ENCODE measurements at places on chromosomes 13 and 19.
A peak's percentile ranks its signal among the peaks of the same experiment; 100 is the strongest.

- DNase-seq = no peak
Observed at GRCh38 chr19:34317311-34317927, 47.6 kb upstream of the GPI start.

DNA sequence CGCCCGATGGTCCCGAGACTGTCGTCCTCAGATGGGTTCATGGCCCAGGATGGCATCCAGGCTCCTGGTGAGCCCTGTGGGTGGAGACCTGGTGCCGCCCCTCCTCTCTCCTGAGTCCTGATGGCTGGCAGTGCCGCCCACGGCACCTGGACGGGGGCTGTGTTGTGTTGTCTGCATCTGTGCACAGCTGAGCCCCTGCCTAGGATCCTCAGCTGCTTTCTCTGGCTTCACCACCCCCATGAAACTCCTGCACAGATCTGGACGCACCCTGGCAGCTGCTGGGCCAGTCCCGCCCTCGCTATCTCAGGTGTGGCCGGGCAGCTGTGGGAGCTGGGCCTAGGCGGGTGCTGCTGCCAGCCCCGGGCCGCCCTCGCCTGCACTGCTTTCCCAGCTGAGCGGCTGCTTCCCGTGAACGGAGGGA is 27.7 kb downstream of the MCF2L start:
- DNase-seq = no peak

DNA sequence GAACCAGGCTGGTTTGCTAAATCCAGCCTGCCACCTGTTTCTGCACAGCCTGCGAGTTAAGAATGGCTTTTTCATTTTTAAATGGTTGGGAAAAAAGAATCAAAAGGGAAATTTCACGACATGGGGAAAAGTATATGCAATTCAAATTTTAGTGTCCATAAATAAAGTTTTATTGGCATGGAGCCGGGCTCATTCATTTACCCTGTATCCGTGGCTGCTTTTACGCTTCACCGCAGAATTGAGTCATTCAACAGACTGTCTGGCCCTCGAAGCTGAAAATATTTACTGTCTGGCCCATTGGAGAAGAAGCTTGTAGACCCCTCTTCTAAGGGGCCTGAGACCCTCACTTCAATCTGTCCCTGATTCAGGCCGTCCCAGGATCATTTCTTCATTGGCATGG is 26.1 kb downstream of the IER2 start:
- DNase-seq = no peak

- no peak for DNase-seq
Observed at GRCh38 chr13:46403851-46404732, 17.0 kb upstream of the RUBCNL start.

GRCh38 chr13:85798556-85798955 is 663 bp downstream of the SLITRK6 start:
- DNase-seq = no peak

DNA sequence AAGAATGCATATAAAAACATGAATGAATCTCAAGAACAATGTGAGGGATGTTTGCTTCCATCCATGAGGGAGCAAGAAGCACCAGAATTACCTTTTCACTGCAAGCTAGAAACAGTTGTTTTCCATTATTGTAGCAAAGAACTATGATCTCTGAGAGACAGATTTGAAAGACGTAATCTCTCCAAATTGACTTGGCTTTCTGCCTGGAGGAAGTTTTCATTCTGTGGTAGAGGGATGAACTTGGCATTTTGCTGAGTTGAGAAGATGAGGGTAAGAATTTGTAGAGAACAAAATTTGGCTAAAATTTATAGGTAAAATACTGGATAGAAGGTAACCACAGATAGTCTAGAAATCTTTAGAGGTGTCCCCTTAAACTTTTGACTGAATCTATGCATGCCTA is 496.8 kb downstream of the TDRD3 start:
- no peak for DNase-seq

- DNase-seq = no peak
Observed at GRCh38 chr19:39111593-39112199, 13.9 kb upstream of the PAK4 start.

DNA sequence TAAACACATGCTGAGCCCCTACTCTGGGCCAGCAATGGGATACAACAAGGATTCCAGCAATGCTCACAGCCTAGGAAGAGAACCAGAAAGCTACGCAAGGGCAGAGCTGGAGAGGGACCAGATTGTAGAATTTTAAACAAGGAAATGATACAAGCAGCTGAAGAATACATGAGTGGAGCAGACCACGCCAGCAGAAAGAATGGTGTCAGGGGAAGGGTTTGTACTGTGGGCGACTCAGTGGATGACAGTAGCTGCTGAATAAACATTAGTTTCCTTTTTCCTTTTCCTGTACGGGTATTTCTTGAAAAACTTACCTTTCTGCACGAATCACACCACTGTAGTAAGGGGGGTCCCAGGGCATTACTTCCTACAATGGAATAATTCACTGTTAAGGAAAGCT is 30.7 kb downstream of the MIPEP start:
- no peak for DNase-seq

DNA sequence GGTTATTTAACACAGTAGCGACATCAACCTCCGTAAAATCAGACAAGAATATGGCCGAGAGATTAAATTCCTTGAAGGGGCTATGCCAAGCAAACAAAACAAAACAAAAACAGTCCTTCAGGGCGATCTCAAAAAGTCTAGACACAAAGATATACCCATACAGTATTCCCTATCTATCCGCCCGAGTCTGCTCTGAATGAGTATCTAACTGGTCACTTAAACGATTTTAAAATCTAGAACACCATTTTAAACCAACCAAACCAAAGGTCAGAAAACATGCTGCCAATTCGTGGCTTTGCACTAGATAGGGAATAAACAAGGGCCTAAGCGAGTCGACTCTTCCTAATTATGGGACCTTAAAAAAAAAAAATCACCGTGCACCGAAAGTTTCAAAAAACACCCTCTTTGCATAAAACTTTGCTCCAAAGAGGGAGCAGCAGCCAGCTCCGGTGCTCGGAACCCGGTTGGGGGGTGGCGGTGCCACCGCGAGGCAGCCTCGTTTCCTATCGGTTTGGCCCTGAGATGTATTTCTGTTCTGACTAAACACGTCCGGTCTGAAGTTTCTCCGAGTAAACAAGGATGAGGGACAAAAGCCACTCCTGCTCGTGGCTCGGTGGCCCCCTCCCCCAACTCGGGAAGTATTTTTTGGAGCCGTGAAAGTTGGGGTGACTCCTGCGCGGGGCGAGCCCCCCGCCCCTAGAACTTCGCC is 1.8 kb downstream of the HMGB1 start:
- peak; percentile 52 for DNase-seq

DNA sequence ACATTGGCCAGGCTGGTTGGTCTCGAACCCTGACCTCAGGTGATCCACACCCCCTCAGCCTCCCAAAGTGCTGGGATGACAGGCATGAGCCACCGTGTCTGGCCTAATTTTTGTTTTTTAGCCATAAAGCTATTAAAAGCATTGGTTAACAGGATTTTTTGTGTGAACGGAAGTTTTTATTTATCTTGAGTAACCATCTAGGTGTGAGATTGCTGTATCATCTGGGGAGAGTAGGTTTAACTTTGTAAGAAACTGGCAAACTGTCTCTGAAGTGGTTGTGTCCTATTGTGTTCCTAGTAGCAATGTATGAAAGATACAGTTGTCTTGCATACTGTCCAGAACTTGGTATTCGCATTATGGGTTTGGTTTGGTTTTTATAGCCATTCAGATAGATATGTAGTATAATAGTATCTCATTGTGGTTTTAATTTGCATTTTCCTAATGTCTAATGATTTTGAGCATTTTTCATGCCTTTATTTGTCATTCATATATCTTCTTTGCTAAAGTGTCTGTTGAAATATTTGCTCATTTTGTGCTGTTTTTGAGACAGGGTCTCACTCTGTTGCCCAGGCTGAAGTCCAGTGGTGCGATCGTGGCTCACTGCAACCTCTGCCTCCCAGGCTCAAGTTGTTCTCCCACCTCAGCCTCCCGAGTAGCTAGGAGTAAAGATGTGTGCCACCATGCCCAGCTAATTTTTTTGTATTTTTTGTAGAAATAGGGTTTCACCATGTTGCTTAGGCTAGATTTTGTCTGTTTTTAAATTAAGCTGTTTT is 13.5 kb upstream of the PLEKHF1 start:
- DNase-seq = no peak

GRCh38 chr13:37313372-37313771 is 207.9 kb upstream of the CSNK1A1L start:
- peak; percentile 95 for DNase-seq

GRCh38 chr13:23867027-23867491 is 22.1 kb downstream of the MIPEP start:
- DNase-seq = peak; percentile 57

DNA sequence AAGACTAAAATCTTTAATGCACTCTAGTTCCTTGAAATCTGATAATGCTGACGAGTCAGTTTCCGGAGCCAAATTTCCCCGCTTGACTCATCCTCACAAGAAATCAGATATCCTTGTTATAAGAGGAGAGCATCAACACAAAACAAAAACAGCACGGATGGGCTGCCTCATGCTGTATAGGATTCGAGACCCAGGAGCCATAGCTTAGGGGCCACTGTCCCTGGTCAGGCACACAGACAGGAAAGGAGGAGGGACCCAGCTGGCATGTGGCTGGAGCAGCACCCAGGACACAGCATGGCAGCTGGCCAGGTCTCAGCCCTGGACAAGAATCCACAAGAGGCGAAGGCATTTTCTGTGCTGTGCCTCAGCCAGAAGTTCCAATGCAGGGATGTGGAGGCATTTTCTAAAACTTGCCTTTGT is 110.2 kb upstream of the SPATA13 start:
- peak; percentile 51 for DNase-seq

Measured in fibroblast of skin of abdomen (primary cell).